ENCODE measurements at places on chromosomes 6 and 20.

DNA sequence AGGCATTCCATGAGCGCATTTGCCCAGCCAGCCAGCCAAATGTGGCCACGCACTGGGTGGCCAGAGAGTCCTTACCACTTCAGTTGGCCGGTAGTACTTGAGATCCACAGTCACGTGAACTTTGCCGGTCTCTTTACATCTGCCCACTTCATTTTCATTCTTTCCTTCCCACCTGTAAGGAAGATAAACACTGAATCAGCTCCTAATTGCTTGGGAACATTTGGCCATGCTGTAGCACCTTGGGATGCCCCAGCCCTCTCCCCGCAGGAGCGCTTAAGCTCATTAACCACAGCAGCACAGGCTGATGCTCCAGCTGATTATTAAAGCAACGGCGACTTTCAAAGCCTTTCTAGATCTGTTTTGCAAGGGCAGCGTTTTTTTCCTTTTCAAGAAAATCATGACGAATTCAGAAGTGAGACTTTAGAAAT lies 116.6 kb downstream of the FOXC1 start:
- DNase-seq = no peak

DNA sequence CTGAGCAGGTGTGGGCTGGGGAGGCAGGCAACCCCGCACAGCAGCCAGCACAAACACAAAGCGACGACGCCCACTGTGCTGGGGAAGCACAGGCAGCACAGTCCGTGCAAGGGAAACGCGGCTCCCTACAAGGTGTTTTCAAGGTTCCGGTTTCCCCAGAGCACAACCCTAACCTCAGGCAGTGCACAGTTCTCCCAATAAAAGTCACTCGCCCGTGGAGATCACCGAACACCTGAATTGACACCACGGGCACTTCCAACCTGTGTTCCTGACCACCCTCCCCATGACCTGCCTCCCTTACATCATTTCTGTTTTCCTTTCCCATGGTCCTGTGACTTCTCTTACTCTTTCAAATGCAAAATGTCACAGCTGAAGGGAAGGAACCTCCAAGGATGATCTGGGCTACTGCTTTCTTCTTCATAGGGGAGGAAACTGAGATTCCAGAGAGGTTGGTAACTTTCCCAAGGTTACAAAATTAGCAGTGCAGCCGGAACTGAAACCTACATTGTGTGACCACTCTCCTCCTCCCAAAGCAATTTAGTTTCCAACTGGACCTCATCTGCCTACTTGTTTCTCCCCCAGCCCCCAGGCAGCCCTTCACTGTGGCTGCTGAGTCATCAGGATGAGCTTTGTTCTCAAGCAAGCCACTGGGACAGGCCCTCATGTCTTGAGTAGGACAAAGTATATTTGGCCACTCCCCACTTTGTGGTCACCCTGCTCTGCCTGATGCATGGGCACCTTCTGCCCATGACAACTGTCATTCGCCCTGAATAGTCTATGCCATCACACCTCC lies 125.3 kb downstream of the ATXN1 start:
- DNase-seq = no peak

DNA sequence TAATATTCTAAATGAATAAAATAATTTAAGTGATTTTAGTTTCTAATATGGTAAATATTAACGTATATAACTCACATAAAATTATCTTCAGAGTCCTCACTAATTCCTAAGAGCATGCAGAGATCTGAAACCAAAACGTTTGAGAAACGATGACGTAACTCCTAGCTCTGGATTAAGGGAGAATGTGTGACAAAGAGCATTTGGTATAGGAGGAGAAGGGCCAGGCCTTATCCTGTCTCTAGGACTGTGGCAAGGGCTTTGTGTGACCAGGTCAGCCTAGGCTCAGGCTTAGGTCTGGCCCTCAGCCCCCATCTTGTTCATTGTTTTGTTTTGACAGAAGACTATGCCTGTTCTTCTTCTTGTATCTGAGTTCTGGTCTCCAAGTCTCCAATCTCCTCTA lies 19.2 kb upstream of the POLR1H start:
- DNase-seq = no peak

DNA sequence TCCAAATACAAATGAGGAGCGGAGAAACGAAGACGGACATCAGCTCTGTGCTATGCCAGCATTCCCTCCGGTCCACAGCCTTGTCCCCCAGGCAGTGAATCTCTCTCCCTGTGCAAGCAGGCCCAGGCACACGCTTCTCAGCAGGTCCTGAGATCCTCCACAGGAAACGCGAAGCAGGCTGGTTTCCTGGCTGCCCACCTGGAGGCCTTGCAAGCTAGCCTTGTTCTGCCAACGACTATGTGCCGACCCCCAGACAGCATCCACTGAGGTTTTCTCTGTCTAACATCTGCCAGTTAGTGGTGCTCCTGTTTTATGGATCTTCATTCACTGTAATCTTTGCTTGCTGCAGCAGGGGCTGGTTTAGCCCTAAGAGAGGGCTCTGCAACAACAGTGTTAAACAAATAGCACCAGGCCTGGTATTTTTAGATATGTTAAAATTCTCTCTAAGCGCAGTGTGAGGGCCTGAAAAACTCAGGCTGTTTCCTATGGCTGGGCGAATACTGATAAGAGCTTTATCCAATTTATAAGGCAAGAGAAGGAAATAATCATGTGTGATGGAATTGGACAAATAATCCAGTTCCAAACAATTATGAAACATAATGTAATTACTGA lies 386.0 kb upstream of the ARID1B start:
- no peak for DNase-seq

DNA sequence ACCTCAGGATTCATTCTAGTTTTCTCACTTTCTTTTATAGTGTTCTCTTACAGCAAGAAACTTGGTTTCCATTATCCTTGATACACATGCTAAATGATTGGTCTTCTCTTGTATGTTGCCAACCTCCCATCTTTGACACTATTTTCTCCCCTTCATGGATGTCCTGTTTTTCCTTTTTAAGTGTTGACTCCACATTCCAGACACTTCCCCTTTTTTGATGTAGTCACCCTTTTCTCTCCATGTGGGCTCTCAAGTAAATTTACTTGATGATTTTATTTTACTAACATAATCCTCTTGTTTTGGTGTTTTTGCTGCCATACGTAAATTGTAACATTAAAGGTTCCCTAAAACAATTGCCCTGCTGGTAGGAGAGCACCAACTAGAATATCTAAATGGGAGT lies 148.1 kb downstream of the ZFAND3 start:
- no peak for DNase-seq

DNA sequence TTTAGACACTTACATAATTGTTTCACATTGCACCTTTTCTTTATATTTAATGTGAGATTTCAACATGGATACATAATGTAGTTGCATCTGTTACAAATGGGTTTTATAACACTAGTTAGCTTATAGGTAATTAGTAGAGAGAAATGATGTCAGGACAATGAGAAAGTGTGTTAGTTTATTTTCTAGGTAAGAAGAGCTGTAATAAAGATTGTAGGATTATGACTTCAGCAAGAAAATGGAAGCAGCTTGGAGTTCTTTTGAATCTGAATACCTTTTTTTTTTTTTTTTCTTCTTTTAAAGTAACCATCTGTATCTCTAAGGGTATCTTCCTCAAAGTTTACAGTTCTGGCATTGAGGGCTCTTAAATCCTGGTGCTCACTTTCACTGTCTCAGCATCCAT lies 35.3 kb downstream of the CD2AP start:
- no peak for DNase-seq

GRCh38 chr20:48635791-48636267 lies 192.0 kb downstream of the PREX1 start:
- DNase-seq = no peak

GRCh38 chr6:24621626-24622289 lies 24.2 kb downstream of the KIAA0319 start:
- DNase-seq = peak; percentile 8

- DNase-seq = no peak
These were observed 9.6 kb downstream of the TSPYL4 start for GRCh38 chr6:116244284-116244683.

- no peak for DNase-seq
These were observed 23.1 kb upstream of the MAS1L start for GRCh38 chr6:29510746-29511300.

Data from left renal pelvis (tissue), 4 donors.